Activated CD4-positive, alpha-beta memory T cell treated with anti-CD3 and anti-CD28 coated beads for 36 hours (primary cell): ENCODE measurements at places on chromosomes 3 and 15. TPM values are rescaled to one million over a fixed set of nuclear protein-coding genes. Genes with fewer than 3 reads are reported as not detected.

The HYAL1 gene
- 0.14 TPM for total RNA-seq

The NOP10 gene
- total RNA-seq: 214 TPM

The ARHGEF26 gene
- total RNA-seq: 0.34 TPM

The CFAP91 gene
- 0.29 TPM for total RNA-seq

The GASK1A gene
- total RNA-seq: not detected

The FEZF2 gene
- not detected for total RNA-seq

GRCh38 chr3:167246252-167246651, 133.8 kb downstream of the ZBBX start:
- DNase-seq: no peak

DNA sequence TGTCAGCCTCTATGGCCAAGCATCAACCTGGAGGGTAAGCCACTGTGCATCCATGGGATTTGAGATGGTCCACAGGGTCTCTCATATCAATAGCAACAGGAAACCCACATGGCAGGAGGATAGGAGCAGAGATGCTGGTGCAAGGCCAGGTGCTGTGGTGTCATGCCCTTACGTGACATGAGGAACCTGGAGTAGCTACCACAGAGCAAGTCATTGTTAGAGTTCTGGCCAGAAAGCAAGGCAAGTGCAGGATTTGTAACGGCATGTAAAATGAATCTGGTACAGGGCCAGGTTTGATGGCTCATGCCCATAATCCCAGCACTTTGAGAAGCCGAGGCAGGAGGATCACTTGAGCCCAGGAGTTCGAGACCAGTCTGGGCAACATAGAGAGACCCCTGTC, 14.8 kb upstream of the ZNF774 start:
- DNase-seq: no peak

- no peak for DNase-seq
Measured at GRCh38 chr3:99910752-99911290, 93.2 kb downstream of the CMSS1 start.

GRCh38 chr3:167969548-167969947, 126.2 kb downstream of the GOLIM4 start:
- no peak for DNase-seq

GRCh38 chr3:133038089-133038730, at the start of gene TMEM108:
Gene TMEM108, plus strand, starts transcription at chr3:133038391.
- peak; percentile 40 for DNase-seq
